ENCODE measurements at places on chromosomes 7 and 10. TPM values are rescaled to one million over a fixed set of nuclear protein-coding genes. Genes with fewer than 3 reads are reported as not detected.

Gene HOXA3
- 11.0 TPM for total RNA-seq

DNA sequence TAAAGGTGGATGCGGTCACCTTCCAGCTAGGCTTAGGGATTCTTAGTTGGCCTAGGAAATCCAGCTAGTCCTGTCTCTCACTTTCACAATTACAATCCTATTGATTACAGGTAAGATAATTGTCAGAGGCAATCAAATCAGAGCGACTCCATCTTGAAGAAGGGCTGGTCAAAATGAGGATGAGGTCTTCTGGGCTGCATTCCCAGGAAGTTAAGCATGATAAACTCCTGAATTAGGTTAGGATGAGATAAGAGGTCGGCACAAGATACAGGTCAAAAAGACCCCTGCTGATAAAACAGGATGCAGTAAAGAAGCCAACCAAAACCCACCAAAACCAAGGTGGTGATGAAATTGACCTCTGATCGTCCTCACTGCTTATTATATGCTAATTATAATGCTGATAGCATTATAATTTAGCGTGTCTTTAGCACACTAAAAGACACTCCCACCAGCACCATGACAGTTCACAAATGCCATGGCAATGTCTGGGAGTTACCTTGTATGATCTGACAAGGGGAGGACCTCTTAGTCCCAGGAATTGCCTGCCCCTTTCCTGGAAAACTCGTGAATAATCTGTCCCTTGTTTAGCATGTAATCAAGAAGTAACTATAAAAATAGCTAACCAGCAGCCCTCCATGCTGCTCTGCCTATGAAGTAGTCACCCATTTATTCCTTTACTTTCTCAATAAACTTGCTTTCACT, 237.6 kb downstream of the CCSER2 start:
- DNase-seq = no peak

GRCh38 chr7:20539201-20539600, 76.3 kb upstream of the ABCB5 start:
- DNase-seq = no peak

Gene CPA2
- not detected for total RNA-seq

DNA sequence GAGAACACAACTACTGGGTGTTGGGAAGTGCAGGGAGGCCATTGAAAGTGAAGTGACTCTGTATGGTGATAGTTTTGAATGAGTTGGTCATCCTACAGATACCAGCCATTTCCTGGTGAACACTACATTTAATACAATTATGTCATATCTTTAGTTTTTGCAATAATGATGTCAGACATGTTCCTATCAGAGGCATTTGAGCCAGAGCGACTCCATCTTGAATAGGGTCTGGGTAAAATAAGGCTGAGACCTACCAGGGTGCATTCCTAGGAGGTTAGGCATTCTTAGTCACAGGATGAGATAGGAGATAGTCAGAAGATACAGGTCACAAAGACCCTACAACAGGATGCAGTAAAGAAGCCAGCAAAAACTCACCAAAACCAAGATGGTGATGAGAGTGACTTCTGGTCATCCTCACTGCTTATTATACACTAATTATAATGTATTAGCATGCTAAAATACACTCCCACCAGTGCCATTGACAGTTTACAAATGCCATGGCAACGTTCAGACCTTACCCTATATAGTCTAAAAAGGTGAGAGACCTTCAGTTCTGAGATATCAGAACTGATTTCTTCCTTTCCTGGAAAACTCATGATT, 28.2 kb downstream of the ADK start:
- no peak for DNase-seq

All from omental fat pad (tissue), 4 donors.